ENCODE measurements at places on chromosomes 11 and 22. TPM values are rescaled to one million over a fixed set of nuclear protein-coding genes. Genes with fewer than 3 reads are reported as not detected.

DNA sequence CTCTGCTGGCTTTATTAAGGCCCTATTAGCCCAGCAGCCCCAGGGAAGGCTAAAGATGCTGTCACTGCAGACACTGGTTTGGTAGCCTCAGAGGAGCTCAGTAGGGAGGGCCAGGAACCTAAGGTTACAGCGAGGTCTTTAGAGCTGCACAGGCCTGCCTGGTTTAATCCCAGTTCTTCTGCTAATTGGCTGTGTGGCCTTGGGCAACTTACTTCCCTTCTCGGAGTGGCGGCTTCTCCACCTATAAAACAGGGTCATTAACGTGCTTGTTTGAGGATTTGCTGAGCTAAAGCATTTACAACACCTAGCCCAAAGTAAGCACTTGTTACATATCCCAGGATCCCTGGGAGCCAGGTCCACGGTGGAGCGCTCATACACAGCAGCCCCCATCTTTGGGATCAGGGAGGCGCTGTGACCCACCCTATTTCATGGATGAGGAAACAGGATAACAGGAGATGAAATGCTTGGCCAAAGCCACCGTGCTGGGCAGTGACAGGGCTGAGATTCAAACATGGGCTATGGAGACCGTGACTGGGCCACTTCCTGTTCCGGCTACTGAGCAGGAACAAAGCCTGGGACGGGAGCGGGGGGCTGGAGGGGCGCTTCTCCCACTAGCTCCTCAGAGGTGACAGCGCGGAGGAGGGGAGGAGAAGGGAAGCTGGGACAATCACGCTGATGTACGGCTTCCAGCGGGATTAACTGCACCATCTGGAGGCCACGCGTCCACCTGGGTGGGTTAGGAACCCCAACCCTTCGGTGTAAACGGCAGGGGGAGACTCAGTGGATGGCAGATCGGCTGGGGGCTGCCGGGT is 61.5 kb downstream of the IGLL1 start:
- H3K4me3 ChIP-seq, result no peak overlapping the region
- no peaks in the 10 kb centered on the region for H3K27me3 ChIP-seq
- no peaks in the 10 kb centered on the region for H3K36me3 ChIP-seq
- no peak overlapping the region for H3K27ac ChIP-seq

Gene NAA40
- 24.0 TPM for total RNA-seq

GRCh38 chr11:120183701-120184141 is 27.1 kb upstream of the OAF start:
- DNase-seq, result peak; percentile 69
- H3K4me1 ChIP-seq, result peaks cover 29% of the 10 kb centered on the region
- H3K27me3 ChIP-seq, result peaks cover 20% of the 10 kb centered on the region
- no peak overlapping the region for H3K4me3 ChIP-seq
- H3K36me3 ChIP-seq, result no peaks in the 10 kb centered on the region
- H3K27ac ChIP-seq, result no peak overlapping the region

DNA sequence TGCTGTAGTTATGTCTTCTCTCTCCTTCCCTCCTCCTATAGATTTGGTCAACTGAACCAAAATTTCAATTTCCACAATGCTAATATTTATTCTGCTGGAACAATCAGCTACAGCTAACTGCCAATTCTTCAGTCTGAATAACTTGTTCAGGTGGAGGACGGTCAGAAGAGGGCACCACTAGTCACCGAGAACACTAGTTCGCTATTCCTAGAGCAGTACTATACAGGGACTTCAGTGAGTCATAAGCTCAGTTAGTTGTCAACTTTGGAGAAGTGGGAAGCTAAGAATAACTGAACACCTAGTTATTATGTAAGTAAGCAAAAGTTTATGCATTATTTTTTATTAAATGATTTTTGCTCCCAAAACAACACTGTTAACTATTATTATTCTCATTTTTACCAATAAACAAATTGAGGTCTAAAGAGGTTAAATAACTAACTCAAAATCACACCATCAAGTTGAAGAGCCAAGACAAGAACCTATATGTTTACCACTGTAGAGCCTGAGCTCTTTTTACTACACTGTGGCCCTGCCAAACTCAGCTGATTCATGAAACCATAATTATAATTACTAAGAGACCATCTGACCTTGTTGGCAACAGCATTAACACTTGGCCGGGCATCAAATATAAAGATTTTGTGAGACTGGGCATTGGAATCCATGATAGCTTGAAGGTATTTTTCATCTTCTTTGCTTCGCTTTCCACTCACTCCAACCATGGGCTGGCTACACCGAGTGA is 59.0 kb downstream of the CEP57 start:
- no peak for DNase-seq
- peaks cover 14% of the 10 kb centered on the region for H3K36me3 ChIP-seq
- H3K27ac ChIP-seq, result no peak overlapping the region
- H3K27me3 ChIP-seq, result no peaks in the 10 kb centered on the region
- peaks cover 2% of the 10 kb centered on the region for H3K4me1 ChIP-seq

All from osteocyte (in vitro differentiated cells).